ENCODE measurements at places on chromosomes 2 and 18.

GRCh38 chr18:3305354-3305762, 43.4 kb downstream of the MYL12B start:
- no peak for DNase-seq

GRCh38 chr18:40004246-40004645, 1950.8 kb upstream of the PIK3C3 start:
- DNase-seq: no peak

GRCh38 chr18:42030586-42031182, 75.7 kb downstream of the PIK3C3 start:
- no peak for DNase-seq

DNA sequence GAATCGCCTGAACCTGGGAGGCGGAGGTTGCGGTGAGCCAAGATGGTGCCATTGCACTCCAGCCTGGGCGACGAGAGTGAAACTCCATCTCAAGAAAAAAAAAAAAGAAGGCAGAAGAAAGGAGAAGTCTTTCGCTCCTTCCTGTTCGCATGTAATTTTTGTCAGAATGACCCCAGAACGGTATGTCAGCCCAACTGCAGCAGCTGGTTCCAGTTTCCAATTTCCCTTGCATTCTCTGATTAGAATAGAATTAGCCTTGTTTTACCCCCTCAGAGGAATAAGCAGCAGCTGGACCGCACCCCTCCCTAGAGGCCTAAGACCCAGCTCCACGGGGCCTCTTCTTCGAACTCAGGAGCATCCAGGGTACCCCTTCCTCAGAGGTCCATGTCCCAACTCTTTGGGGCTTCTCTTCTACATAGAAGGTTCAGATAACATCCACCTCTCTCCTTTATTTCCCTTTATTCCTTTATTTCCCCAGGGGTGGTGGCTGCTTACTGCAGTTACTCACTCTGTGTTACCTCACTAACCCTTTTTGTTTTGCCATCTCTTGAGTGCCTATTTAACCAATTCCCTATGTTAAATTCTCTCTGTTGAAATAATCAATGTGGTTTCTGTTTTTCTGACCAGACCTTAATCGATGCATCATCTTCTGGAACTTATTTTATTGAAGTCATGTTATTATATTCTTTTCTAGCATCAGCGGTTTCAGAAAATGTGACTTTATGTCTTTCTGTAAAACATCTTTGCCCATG, 7.2 kb upstream of the PUM2 start:
- DNase-seq: no peak

DNA sequence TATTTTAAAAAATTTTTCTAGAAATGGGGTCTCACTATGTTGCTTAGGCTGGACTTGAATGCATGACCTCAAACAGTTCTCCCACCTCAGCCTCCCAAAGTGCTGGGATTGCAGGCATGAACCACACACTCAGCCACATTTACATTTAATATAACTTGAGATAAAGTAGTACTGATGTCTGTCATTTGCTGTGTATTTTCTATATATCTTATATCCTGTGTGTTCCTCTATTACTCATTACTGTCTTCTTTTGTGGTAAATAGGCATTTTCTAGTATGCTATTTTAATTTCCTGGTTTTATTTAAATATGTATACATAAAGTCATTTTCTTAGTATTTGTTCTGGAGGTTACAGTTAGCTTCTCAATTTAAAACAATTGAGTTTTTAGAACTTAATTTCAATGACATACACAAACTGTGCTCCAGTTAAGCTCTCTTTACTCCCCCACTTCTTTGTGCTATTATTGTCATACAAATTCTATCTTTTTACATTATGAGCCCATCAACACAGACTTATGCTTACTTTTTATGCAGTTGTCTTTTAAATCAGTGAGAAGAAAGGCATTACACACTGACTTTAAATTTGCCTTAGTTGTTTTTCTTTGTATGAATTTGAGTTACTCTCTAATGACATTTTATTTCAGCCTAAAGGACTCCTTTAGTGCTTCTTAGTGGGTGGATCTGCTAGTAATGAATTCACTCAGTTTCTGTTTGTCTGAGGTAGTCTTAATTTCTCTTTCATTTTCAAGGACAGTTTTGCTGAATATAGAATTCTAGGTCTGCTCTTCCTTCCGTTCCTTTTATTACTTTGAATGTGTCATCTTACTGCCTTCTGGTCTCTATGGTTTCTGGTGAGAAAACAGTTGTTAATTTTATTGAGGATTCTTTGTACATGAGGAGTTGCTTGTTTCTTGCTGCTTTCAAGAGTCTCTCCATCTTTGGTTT, 6.2 kb upstream of the INPP4A start:
- DNase-seq: no peak

DNA sequence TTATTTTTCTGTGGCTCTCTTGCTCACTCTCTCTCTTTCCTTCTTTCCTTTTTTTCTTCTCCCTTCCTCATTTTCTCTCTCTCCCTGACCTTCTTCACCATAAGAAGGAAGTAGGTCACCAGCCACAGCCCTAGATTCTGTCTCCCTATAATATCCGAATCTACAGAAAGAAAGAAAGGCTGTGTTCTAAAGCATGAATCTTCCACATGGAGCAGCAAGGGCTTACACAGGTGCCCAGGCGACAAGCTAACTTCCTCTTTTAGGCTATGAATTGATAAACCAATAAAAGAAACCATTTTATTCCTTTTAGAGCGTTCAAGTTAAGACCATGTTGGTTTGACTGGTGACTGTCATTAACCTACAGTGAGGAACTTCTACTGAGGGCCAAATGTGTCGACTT, 49.3 kb downstream of the CACNB4 start:
- no peak for DNase-seq

DNA sequence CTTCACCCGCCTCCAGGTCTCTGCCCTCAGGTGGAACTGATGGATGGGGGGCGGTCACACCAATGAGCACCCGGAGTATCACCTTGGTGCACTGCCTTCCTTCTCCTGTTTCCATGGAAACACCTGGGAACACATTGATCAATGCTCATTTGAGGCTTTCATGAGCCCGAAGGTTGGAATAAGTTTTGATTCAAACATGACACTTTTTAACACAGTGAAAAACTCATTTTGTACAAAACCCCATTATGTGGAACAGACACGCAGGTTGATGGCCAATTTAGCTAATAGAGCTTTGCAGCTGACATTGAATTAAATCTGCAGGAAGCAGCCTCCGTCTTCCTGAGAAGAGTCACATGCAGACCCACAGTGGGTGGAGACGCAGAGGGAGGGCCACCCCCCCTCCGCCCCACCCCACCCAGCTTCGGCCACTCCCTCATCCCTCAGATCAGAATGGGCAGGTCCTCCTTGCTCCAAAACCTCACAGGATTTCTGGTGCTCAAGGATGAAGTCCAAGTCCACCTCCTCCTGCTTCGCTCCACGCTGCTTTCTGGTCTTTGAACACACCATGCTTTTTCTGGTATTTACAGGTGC, 96.0 kb upstream of the MYCN start:
- no peak for DNase-seq

DNA sequence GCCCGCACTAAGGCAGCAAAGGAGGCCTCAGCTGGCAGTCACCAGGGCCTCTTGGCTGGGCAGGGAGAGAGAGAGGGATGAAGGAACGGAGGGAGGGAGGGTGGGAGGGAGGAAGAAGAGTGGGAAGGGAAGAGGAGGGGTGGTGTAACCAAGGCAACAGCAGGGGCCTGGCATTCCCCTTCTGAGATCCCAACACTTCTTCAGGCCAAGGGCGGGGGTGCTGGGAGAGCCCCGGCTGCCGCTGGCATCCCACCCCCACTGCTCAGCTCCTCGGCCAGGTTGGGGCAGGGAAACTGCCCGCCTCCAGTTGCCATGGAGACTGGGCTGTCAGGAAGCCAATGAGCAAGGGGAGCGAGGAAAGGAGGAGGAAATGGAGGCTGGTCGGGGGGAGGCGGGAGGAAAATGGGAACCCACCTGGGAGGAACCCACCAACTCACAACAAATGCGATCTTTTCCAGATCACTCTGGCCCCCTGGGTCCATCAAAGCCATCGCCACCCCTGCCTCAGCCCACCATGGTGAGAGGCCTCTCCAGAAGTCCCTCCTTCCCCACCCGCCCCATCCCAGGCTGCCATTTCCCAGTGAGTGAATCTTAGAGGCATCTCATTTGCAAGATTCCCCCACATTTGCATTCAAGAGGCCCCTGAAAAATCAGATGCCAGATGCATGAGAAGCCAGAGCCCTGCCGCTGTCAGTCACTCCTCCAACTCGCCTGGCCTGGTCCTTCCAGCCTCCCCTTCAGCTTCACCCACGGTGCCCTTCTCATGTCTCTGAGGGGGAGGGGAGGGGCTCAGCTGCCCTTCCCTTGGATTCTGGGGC, 12.4 kb downstream of the SH2D6 start:
- no peak for DNase-seq

DNA sequence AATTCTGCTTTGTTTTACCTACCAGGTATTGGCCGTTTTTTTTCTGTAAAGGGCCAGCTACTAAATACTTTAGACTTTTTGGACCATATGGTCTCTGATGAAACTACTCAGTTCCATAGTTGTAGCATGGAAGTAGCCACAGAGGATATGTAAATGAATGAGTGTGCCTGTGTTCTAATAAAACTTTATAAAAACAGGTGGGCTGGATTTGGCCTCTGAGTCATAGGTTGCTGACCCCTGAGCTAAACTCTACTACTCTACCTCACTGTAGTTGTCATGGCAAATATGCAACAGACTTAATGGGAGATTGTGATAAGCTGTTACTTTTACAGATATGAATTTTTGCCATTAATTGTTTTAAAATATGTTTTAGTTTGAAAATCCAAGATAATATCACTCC, 19.7 kb downstream of the CLIP4 start:
- DNase-seq: no peak

GRCh38 chr2:229265727-229266126, 5.4 kb downstream of the PID1 start:
- no peak for DNase-seq

GRCh38 chr2:137980459-137980858, 16.2 kb downstream of the HNMT start:
- no peak for DNase-seq

DNA sequence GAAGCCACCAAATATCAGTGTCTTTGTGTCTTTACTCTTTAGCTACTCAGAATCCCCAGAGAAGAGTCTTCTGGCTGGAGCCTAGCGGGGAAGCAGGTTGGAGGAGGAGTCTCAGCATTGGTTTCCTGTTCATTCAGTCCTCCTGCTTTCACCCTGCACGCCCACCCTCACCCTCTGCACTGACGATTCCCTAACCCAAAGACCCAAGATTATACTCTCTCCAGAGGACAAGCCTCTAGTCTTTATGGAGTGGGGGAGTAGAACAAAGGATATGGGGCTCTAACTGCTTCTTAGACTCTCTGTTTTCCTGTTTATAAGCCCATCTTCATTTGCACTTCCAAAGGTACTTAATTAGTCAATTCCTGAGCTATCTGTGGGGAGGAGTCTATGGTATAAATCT, 338.8 kb downstream of the AGPS start:
- no peak for DNase-seq

DNA sequence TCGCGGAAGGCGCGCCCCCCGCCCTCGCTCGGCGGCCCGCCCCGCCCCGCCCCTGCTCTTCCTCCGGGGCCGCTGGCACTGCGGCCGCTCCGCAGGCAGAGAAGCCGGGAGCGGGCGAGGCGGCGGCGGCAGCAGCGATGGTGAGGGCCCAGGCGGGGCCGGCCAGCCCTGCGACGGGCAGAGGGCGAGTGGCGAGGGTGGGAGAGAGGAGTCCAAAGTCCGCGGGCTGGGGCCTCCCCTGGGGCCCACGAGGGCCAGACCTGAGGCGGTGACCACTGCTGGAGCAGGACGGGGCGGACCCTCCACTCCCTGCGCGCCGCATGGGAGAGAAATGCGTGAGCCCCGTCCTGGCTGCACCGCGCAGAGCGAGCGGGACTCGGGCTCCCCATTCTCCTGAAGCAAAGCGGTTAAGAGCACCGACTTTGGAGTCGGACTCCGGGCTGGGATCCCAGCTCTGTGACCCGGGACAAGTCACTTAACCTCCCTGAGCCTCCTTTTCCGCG, at the start of gene VAMP5:
Gene VAMP5, plus strand, starts transcription at position 78 of the 503 bp plus-strand sequence. Its CDS starts 60 bp downstream, at position 138.
- peak; percentile 52 for DNase-seq

DNA sequence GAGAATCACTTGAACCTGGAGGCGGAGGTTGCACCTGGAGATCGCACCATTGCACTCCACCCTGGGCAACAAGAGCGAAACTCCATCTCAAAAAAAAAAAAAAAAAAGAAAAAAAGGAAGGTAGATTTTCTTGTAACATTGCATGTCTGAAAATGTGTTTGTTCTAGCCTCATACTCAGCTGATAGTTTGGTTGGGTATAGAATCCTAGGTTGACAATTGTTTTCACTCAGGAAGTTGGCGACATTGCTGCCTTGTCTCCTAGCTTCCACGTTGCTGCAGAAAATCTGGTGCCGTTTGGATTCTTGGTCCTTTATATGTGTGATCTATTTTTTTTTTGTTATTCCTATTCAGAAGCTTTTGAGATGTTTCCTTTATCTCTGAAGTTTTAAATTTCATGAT, 4.7 kb downstream of the ING5 start:
- DNase-seq: no peak

DNA sequence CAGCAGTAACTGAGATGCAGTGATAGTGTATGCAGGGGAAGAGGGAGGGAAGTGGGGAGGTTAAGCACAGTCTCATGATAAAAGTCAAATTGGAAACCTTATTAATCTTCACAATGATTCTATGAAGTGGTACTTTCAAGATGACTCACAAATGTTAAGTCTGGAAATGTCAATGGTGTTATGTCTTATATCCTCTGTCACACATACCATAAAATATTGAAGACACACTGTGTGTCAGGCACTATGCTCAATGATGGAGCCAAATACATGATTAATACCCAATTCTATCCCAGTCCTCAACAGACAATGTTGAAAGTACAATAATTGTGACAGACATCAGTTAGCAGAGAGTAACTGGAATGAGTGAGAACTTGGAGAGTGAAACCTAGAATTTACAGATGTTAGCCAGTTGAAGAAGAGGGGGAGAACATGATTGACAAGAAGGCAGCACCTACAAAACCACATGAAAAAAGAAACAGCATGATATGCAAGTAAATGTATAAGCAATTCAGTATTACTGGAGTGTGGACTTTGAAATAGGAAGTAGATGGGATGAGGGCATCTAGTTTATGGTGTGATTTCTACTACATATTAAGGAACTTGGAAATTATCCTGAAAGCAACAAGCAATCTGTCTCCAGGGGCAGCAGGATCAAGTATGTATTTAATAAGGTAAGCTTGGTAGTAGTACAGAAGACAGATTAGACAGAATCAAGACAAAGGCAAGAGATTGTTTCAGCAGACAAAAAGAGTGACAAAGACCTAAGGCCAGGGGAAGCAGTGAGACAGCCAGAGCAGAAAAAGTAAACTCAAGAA, 107.6 kb downstream of the STRN start:
- no peak for DNase-seq

GRCh38 chr2:54871457-54872107, 148.1 kb downstream of the EML6 start:
- DNase-seq: no peak

DNA sequence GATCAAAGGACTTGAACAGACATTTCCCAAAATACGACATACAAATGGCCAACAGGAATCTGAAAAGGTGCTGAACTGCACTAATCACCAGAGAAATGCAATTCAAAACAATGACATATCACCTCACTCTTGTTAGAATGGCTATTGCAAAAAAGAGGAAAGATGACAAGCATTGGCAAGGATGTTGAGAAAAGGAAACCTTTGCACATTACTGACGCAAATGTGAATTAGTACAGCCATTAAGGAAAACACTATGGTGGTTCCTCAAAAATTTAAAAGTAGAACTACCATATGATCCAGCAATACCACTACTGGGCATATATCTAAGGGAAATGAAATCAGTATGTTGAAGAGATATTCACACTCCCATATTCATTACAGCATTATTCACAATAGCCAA, 57.7 kb upstream of the ASPRV1 start:
- DNase-seq: no peak

GRCh38 chr18:48922801-48923730, 27.7 kb downstream of the SMAD7 start:
- no peak for DNase-seq

GRCh38 chr2:105438104-105438929, 39.5 kb upstream of the FHL2 start:
- no peak for DNase-seq
